Stimulated activated CD4-positive, alpha-beta T cell treated with anti-CD3 and anti-CD28 coated beads, Interleukin-12 subunit alpha, Interleukin-12 subunit beta, amount 100 ng/mL, for 24 hours (primary cell): ENCODE measurements at places on chromosomes 6 and 20.

DNA sequence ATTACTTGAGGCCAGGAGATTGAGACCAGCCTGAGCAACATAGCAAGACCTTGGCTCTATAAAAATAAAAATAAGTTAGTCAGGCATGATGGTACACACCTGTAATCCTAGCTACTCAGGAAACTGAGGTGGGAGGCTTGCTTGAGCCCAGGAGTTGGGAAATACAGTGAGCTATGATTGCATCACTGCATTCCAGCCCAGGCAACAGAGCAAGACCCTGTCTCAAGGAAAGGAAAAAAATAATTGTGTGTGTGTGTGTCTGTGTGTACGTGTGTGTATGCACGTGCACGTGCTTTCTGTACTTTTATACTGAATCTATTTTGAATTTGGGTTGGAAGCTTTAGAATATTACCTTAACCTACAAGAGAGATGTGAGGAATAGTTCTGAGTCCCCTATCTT, 58.9 kb downstream of the KIZ start:
- no peak for DNase-seq

GRCh38 chr6:731924-732323, 39.0 kb upstream of the EXOC2 start:
- no peak for DNase-seq

- DNase-seq: no peak
These were observed 233.5 kb upstream of the QKI start for GRCh38 chr6:163180874-163181541.

- no peak for DNase-seq
These were observed 1.1 kb downstream of the MGME1 start for GRCh38 chr20:17969884-17970409.

DNA sequence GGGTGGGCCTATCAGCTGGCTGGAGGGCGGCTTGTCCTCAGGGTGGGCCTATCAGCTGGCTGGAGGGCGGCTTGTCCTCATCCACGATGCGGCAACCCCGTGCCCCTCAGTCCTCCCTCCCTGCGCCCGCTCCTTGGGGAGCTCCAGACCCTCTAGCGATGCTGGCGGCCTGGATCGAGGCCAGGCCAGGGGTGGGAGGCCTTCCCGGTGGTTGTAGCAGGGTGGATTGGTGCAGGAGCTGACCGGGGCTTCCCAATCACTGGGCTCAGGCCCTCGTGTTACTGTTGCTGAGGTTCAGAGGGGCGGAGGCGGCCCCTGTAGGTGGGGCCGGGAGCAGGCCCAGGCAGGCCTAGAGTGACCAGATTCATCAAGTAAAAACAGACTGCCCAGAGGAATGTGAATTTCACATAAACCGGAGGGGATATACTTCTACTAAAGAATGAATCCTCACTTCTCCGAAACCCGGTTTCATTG, 8.8 kb downstream of the SLC17A9 start:
- DNase-seq: no peak

- no peak for DNase-seq
These were observed 166.7 kb upstream of the ADGRB3 start for GRCh38 chr6:68468244-68468884.

DNA sequence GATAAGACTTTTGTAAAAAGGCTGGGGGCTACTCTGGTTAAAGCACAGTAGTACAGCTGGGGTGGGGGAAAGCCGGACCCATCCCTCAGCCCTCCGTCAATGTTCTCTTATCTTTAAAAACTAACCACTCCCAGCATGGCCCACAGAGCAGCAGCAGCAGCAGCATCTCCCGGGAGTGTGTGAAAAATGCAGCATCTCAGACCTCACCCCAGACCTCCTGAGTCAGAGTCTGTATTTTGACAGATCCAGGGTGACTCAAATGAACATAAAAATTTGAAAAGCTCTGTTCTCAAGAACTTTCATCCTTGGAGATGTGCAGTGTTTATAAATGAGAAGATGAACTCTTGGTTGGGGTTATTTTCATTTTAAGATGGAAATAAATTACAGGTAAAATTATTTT, 277.7 kb upstream of the ECI2 start:
- no peak for DNase-seq

DNA sequence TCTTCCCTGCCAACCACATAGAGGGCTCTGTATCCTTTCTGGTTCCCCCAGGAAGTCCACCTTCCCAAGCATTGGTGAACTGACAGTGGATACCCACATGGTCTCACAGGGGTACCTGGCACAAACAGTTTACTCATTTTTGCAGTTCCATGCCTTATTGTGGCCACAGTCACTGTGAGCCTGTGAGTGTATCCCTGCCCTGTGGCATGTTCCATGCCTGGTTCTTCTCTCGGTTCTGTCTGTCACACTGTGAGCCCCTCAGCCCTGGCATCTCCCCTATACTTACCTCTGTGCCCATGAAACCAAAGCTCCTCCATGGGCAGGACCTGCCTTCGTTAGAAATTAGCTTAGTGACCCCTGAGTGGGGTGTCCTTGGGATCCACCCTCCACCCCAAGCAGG, 107.8 kb downstream of the TOX2 start:
- no peak for DNase-seq
